ENCODE measurements at places on chromosomes 2 and 18. TPM values are rescaled to one million over a fixed set of nuclear protein-coding genes. Genes with fewer than 3 reads are reported as not detected.

DNA sequence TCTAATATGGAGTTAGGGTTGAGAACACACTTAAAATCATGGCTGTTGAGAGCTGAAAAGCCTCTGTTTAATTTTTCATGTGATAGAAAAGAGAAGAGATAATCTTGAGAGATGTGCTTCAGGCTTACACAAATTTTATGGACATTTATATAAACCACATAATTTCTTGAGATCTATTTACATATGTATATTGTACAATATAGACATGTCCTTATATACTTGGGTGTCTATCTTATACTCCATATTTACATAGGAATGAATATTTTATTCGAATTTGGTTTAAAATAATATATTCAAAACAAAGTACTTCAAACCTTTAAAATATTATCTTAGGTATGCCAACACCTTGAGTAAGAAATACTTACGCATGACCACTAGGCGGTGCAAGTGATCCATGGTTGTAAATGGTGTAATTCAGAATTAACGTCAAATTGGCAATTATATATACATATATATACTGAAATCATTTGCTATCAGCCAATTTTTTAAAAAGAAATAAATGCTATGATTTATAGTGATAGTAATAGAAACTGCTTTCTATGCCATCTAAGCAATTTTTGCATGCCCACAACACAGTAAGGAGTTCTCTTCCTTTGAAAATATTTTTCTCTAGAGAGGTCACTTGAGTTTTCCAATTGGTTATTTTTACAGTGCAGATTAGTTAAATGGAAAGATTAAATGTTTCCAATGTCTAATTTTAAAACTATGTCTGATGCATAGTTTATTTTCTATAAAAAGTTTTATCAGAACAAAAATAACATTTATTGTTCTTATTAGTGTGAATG, 37.6 kb upstream of the SPAG16 start:
- no peak for DNase-seq

DNA sequence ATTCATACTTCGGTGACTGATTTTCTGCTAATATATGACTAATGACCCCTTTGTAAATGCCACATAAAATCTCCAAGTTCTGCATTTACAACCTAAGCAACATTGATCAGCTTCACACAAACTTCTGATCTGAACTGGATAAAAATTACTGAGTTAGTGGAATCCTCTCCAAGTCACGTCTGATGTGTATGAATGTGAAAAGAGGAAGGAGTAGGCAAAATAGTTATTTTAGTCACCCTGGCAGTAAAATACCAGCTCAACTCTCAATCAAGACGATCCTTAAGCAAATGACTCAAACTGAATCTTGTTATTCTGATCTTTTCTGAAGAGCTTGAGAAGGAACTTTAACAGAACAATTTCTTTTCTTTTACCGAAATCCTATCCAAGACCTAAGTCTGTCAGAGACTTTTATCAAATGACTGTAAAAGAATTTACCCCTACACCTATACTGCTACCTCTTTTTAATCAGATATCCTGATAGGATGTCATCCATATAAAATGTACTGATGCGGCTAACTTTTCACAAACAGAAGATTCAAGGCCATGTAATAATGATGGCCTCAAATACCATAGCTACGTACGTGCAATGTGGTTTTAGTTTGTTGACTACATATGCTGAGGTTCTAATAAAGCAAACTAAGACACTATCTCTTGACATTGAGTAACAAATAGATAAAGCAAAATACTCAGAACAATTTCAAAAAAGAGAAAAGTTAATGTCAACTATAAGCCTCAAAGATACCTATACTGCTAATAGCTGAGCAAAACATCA, 23.7 kb downstream of the CUL3 start:
- DNase-seq: no peak

- no peak for DNase-seq
Observed at GRCh38 chr2:205685314-205686055, 3.2 kb downstream of the NRP2 start.

- DNase-seq: no peak
Observed at GRCh38 chr2:227248876-227249275, 76.2 kb upstream of the MFF start.

DNA sequence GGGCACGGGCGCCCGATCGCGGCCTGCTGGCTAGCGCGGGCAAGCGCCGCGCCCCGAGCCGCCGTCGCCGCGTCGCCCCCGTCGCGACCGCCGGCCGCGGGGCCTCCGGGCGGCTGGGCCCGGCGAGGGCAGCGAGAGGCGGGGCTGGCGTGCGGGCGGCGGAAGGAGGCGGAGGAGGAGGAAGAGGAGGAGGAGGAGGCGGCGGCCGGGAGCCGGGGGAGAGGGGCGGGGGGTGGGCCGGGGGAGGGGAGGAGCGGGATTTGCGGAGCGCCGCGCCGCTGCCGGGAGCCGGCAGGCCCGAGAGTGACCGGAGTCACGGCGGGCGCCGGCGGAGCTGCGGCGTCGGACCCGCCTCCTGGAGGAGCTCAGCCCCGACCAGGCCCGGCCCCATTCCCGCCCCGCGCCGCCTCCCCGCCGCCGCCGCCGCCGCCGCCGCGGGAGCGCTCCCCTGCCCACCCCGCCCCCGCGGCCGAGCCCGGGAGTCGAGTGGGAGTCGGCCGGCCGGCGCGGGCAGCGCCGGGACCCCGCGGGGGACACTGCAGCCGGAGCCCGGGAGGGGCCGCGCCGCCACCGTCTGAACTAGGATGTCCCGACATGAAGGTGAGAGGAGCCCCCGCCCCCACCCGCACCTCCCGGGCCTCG, at the start of gene KCMF1:
Gene KCMF1, plus strand, starts transcription at position 294 of the 642 bp plus-strand sequence. Its CDS starts 291 bp downstream, at position 585.
- no peak for DNase-seq

DNA sequence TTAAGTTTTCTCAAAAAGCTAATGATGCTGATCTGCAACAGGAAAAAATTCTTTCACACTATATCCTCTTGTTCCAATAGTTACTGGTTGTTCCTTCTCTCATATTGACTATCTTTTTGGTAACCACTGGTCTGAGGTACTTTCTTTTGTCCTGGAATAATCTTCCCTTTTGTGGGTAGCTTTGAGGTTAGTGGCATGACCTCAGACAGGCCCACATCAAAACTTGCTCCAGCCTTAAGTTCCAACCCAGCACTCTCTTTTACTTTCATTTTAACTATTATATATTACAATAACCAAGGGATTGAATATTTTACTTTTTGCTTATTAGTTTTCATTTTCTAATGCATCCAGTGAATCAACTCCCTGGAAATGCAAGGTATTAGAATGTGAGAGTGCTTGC, 9.5 kb downstream of the REG1A start:
- DNase-seq: no peak

GRCh38 chr2:165674780-165675179, 119.3 kb downstream of the GALNT3 start:
- no peak for DNase-seq

DNA sequence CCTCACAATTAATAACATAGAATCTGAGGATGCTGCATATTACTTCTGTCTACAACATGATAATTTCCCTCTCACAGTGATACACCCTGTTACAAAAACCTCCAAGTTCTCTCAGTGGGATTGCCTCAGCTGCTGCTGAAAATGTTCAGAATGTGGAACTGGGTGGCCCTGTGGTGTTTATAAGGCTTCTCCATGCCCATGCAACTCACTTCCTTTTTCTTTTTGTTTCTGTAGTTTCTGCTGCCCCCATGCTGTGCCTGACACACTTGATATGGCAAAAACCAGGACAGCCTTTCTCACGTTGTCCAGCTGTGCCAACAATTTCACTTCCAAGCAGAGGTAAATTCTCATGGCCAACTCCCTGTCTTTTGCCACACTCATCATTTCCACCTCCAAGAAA, 206.2 kb downstream of the RPIA start:
- DNase-seq: no peak

GRCh38 chr2:86552889-86553288, 10.4 kb downstream of the CHMP3 start:
- no peak for DNase-seq

DNA sequence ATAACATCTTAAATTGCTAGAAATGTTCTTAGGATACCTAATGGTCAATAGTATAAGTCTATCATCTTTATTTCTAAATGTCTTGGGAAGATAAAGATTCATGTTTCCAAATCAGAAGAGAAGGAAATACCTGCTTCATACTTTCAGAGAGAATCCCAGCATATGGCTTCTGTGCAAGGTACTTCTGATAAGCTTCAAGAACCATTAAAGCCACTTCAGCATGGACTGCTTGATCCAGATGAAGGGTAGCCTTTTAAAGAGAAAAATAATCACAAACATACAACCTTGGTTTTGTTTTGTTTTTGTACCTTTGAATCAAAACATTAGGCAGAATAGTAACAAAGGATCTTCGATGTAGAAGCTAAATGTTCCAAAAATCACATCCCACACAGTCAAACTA, 44.0 kb downstream of the EPG5 start:
- no peak for DNase-seq

GRCh38 chr2:191516260-191516659, 161.7 kb upstream of the NABP1 start:
- no peak for DNase-seq

DNA sequence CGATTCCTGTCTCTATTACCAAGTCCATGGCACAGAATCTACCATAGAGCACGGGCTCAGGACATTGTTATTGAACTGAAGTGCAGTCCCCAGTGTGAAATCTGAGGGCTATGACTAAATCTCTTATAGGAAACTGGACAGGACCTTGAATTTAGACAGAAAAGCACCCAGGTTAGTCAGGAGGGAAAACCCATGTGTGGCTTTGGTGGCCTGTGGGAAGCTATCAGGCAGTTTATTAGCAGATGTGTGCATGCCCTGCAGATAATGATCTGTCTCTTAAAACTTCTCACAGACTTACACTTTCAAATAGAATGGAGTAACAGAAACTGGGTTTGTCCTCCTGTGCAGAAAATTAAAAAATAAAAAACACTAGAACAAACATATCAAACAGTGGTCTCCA, 610.0 kb upstream of the RAB6C start:
- DNase-seq: no peak

DNA sequence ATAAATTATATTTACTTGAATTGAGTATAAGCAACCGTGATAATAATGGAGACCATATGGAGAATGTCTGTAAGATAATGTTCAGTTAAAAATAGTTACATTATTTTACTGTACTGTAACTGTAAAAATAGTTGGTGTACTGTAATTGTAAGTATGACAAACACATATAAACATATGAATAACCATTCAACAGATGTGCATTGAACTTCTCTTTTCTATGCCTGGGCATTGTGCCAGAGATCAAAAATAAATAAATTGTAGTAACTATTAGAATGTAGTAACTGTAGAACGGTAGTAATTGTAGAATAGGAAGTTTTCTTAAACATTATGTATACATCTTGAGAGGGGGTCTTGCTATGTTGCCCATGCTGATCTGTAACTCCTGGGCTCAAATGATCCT, 287.4 kb upstream of the EPAS1 start:
- DNase-seq: no peak

The PRSS56 gene
- not detected for polyA plus RNA-seq

The SMC6 gene
- 12.3 TPM for polyA plus RNA-seq

The DCDC2C gene
- polyA plus RNA-seq: not detected

The TBR1 gene
- not detected for polyA plus RNA-seq

The DOCK10 gene
- polyA plus RNA-seq: 1.4 TPM

The ATL2 gene
- polyA plus RNA-seq: 49.6 TPM

Data from keratinocyte (primary cell).